Stimulated activated naive B cell treated with anti-CD40 and anti-IgM and Interleukin-4, amounts not matched to agents 10 μg/mL and 1 μg/mL and 100 μg/mL, for 72 hours (primary cell): ENCODE measurements at places on chromosomes 1 and 21.
A peak's percentile ranks its signal among the peaks of the same experiment; 100 is the strongest.

DNA sequence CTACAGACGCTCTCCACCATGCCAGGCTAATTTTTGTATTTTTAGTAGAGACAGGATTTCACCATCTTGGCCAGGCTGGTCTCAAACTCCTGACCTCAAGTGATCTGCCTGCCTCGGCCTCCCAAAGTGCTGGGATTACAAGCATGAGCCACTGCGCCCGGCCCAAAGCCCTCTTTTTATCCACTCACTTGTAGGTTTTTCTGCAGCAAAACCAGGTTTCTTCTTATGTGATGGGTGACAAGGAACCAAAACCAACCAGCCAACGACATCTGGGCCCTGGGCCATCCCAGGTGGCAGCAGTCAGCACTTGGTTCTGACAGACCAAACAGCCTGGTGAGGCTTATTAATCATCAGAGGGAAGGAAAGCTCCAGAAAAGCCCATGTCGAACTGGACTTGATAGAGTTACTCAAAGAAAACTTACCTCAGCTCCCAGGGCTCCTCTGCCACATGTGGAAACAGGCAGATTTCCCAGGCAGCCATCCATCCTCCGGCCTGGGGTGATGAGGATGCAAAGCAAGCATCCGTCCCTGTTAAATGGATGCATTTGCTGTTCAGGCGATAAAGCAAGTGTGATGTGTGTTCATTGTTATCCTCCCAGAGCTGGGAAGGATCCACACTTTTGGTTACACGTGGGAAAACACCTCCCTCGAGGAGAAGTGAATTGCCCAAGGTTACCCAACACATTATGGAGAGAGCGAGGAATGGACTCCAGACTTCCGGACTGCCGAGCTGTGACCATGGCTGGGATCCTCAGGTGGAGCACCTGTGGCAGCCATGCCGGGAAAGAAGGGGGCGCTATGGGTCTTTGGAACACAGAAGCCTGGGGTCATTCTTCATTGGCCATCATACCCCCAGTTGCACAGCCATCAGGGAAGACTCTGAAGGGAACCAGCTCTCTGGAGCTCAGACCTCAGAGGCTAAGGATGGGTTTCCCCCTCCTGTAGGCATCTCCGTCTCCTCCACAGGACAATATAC lies 118.8 kb downstream of the HUNK start:
- no peak for DNase-seq

- DNase-seq = no peak
Observed at GRCh38 chr1:107524301-107524700, 383.5 kb downstream of the NTNG1 start.

GRCh38 chr1:109687641-109688499 lies at the start of gene GSTM1:
Gene GSTM1 (plus strand): TSS chr1:109687817. CDS start chr1:109687874, 57 bp downstream.
- peak; percentile 66 for DNase-seq

GRCh38 chr1:13513895-13514546 lies at the start of gene LRRC38:
Gene LRRC38 (minus strand): TSS chr1:13514003. CDS start chr1:13513593, 410 bp downstream.
- DNase-seq = peak; percentile 9

- DNase-seq = no peak
Observed at GRCh38 chr1:172376431-172376830, 44.1 kb upstream of the C1orf105 start.

- DNase-seq = no peak
Observed at GRCh38 chr1:233211595-233211994, 83.9 kb downstream of the PCNX2 start.

DNA sequence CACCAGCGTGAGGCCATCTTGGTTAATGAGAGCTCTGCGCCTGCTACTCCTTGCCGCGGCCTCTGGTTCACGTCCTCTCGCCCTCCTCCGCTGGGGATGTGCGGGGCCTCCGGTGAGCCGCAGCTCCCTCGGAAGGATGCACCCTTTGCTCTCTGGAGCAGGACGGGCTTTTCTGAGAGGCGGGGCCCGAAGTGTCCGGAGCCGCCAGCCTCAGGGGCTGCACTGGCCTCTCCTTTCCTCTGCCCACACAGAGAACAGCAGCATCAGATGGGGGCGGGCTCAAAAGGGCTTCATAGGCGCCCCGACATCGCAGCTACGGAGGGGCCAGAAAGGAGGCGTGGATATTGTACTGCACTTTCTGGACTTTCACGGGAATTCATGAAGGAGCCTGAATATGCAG lies 284.7 kb downstream of the CAMTA1 start:
- DNase-seq = no peak

- no peak for DNase-seq
Observed at GRCh38 chr1:66033781-66034180, 241.1 kb downstream of the PDE4B start.

DNA sequence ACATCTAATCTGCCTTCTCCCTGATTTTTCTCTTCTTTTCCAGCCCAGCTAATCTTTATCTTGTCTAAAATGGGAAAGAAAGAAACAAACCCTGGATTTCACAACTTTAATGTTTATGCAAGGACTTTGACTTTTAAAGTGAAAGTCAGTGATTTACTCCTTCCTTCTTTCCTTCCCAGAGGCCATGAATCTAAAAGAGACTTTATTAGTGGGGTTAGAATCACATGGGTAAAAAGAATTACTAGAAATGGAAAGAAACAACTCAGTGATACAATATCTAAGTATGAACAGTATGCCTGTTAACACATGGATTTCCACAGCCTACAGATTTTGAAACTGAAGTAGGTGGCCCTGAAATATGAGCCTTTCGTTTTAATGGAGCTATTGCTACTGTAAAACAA lies 59.8 kb upstream of the KCNK2 start:
- no peak for DNase-seq

- no peak for DNase-seq
Observed at GRCh38 chr1:93083979-93084378, 4.9 kb downstream of the MTF2 start.

DNA sequence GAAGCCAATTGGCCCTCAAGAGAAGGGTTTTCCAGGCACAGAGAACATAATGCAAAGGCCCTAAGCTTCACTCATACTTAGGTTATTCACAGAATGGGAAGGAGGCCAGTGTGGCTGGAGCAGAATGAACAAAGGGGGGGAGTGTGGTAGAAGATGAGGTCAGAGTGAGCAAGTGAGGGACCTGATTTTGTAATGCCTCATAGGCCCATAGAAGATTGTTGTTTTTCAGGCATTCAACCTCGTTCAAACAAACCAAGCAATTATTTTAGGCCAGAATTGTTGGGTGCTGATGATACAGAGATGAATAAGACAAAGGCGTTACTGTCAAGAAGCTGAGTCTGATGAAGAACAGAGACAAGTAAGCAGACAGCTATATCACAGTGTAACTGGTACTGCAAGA lies 54.5 kb upstream of the RAP1A start:
- no peak for DNase-seq

DNA sequence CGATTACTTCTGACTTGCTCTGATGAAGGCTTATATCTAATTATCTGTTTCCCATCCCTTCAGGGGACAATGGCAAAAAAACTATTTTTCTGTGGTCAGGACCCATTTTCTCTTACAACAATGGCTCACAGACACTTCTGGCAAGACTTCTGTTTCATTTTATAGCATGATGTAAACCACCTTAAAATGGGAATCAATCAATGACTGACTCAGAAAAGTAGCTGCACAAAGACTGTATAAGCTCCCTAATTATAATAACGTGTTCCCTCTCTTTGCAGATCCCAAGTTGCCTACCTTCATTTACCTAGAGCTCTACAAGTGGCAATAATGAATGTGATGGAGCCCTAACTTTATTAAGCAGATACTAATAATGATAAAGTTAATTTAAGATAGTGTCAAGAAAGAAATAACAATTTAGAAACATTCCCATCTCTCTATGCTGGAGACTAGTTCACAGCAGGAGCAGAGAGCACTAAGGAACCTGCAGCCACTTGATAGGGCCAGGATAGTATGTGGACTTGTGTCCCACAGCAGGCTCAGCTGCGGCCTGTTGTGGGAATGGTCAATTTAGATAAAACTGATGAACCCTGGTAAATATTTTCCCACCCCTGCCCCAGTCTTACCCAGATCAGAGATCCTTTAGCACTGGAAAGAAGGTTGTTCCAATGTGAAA lies 538 bp downstream of the GBP2 start:
- no peak for DNase-seq

GRCh38 chr1:101194746-101195145 lies 42.1 kb upstream of the S1PR1 start:
- DNase-seq = no peak
